ENCODE measurements at places on chromosomes 16 and 17. TPM values are rescaled to one million over a fixed set of nuclear protein-coding genes. Genes with fewer than 3 reads are reported as not detected.

KRTAP4-2 gene
- total RNA-seq, result not detected

CLEC18B gene
- total RNA-seq, result not detected

DPEP1 gene
- total RNA-seq, result not detected

KRT24 gene
- total RNA-seq, result 4.9 TPM

CRISPLD2 gene
- total RNA-seq, result 326 TPM

PIRT gene
- total RNA-seq, result 2.4 TPM

TNFSF13 gene
- total RNA-seq, result 19.7 TPM

ITGB3 gene
- 7.9 TPM for total RNA-seq

TMC5 gene
- total RNA-seq, result 14.5 TPM

SLC43A2 gene
- total RNA-seq, result 15.6 TPM

HBA1 gene
- not detected for total RNA-seq

KRTAP2-2 gene
- not detected for total RNA-seq

ITGAX gene
- total RNA-seq, result 3.8 TPM

RASD1 gene
- total RNA-seq, result 74.4 TPM

TBC1D3I gene
- not detected for total RNA-seq

HSD17B1 gene
- total RNA-seq, result not detected

ZPBP2 gene
- total RNA-seq, result not detected

KCNJ18 gene
- not detected for total RNA-seq

GUCY2D gene
- total RNA-seq, result not detected

PSMC3IP gene
- total RNA-seq, result 2.6 TPM

ALOX15B gene
- total RNA-seq, result 4.1 TPM

EVI2B gene
- 5.2 TPM for total RNA-seq

EVPLL gene
- total RNA-seq, result 0.41 TPM

ALOX12B gene
- total RNA-seq, result not detected

RPL23 gene
- 386 TPM for total RNA-seq

CD300LF gene
- total RNA-seq, result 0.40 TPM

TCAP gene
- total RNA-seq, result not detected

MAP2K6 gene
- total RNA-seq, result 44.1 TPM

AOC3 gene
- 54.2 TPM for total RNA-seq

CDK3 gene
- 16.9 TPM for total RNA-seq

CACNA1G gene
- 0.14 TPM for total RNA-seq

All from transverse colon (tissue), 4 donors.